ENCODE measurements at places on chromosomes 1 and 21.

GRCh38 chr1:182607566-182607965, 3.4 kb upstream of the RGS16 start:
- no peak for DNase-seq

- DNase-seq, result no peak
Measured at GRCh38 chr1:54027848-54028247, 9.9 kb upstream of the LDLRAD1 start.

GRCh38 chr1:33143698-33144097, 38.1 kb downstream of the TRIM62 start:
- no peak for DNase-seq

DNA sequence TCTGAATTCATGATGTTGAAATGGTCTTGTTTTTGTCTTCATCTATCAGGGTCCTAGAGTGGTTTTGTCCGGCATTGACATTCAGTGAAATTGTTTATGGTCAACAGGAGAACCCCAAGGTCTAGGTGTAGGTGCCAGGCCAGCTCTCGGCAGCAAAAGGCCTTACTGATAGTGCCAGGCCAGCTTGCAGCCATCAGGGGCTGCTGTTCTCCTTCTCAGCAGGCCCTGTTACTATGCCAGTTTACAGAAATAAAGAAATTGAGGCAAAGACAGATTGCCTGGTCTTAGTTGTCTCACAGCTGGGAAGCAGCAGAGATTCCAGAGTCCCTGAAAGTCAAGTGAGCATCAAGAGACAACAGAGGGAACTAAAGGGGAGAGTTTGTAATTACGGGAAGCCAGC, 12.0 kb downstream of the HMGB4 start:
- DNase-seq, result no peak

GRCh38 chr1:114088392-114089299, 65.0 kb downstream of the SYT6 start:
- DNase-seq, result no peak
